Amygdala (tissue), 56 donors: ENCODE measurements at places on chromosomes 6 and 20.

- DNase-seq: no peak
Measured at GRCh38 chr6:53440336-53440945, 91.7 kb upstream of the ELOVL5 start.

- no peak for DNase-seq
Measured at GRCh38 chr6:126963077-126963809, 155.2 kb upstream of the RSPO3 start.

DNA sequence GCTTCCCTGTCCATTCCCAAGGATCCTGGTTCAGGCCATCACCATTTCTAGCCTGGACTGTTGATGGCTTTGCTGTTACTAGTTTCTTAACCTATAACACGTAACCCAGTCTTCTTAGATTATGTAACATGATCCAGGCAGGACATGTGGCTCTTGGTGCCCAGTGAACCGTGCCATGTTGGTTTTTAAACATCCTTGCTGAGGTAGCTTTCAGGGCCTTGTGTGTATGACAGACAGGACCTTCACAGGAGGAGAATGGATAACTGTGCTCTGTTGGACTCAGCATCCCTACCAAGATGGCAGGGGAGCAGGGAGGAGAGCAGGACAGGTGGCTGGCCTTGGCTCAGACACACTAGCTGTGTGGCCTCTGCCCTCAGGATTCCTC is 46.8 kb downstream of the PANK2 start:
- no peak for DNase-seq

DNA sequence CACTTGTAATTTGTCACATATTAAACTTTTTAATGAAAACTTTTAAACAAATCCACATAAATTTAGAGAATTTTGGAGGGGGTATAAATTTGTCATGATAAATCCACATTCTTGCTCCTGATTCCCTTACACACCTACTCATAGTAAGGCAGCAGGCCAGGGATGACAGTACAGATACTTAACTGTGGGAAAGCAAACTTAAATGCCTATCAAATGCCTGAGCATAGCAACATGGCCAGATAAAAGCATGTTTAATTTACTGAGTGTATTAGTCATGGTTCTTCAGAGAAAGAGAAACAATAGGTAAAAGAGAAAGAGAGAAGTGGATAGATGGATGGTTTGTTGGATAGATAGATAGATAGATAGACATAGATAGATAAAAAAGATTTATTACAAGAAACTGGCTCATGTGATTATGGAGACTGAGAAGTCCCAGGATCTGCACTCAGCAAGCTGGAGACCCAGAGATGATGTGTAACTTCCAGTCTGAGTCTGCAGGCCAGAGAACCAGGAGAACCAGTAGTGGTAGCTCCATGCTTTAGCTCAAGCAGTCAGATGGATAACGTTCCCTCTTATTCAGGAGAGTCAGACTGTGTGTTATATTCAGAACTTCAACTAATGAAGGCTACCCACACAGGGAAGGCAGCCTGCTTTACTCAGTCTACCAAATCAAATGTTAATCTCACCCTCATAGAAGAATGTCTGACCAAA is 15.9 kb upstream of the ADGRF1 start:
- DNase-seq: no peak

DNA sequence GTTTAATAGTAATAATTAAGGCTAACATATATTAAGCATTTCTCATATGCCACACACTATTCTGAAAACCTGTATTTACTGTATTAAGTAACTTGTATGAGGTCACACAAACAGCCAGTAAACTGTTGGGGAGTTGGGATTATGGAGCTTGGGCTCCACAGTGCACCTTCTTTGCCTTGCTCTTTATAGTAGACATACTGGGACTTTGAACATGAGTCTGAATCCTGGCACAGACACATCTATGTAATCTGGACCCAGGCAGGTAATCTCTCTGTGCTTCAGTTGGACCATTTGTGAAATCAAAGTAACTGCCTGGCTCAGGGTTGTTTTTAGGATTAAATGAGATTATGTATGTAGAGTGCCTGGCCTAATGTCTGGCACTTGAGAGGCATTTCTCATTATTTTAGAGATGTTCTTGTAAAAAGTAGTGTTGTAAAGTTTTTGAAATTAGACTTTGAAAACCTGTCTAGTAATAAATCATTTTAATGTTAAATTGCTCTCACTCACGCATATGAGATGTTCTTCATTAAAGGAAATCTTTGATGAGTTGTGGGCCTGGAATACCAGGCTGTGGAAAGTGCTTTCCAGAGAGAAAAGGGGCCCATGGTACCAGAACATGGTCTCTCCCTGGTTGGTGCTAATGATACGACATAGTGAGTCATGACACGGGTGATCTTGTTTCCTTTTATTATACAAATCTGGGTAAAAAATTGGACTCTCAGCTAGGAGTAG is 34.3 kb downstream of the LRRC1 start:
- no peak for DNase-seq

- no peak for DNase-seq
Measured at GRCh38 chr6:150118627-150119026, 24.2 kb upstream of the PPP1R14C start.

DNA sequence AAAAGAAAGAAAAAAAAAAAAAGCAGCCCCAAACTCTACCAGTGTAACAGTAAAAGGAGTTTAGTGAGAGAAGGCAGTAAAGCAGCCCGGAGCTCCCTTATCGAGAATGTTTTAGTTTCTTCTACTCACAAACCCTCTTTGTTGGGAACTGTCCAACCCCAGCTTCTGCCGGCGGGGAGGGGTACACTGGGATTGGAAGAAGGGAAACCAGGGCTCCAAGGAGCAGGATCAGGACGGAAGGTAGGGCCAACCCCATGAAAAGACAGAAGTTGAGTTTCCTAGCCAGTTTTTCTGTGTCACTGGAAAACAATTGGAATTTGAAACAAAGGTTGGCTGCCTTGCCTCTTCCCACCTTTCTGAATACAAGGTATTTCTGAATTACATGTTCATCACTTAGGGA is 66.0 kb downstream of the KIZ start:
- no peak for DNase-seq

DNA sequence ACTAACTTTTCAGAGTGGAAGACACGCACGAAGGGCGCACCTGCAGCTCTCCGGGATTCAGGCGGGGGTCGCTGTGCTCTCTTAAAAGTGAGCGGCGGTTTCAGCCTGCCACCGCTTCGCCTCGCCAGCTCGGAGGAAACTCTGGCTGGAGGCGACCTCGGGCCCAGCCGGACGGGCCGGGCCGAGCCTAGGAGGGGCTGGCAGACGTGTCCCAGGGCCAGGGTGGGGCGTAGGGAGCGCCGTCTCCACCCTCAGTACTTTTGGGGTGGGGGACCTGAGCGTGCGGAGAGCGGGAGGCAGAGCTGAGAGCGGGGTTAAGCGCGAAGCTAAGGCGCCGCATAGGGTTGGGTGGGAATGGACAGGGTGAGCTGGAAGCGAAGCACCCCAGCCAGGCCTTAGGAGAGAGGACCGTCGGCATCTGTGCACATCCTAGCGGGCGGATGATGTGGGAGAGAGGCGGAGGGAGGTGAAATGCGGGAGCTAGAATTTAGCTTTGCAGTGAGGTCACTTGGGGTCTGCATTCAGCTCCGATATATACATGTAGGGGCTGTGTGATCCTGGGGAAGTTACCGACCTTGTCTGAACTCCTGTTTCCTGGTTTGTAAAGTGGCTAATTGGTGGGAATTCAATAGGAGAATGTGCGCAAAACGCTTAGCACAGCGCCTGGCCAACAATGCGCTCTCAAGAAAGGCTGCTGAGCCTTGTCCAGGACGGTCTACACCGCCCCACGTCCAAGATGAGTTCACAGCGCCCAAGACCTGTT is 6.5 kb upstream of the TFAP2A start:
- DNase-seq: no peak

DNA sequence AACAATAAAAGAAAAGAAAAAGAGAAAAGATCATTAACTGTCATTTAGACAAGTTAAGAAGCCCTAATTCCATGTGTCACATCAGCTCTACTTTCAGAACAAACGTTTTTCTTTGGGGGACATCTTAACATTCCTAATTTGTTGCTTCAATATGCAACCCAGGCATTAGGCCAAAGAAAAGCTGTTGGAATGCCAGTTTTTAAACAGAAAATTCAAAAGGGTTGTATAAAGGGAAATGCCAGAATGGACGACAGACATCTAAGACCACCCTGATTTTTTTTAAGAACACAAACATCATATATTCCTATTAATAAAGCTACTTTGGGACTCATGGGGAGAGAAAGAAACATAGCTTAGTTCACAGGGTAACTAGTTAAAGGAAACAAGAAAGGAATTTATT is 315.0 kb downstream of the GMDS start:
- DNase-seq: no peak

- no peak for DNase-seq
Measured at GRCh38 chr6:43668151-43669028, 19.2 kb downstream of the MRPS18A start.

DNA sequence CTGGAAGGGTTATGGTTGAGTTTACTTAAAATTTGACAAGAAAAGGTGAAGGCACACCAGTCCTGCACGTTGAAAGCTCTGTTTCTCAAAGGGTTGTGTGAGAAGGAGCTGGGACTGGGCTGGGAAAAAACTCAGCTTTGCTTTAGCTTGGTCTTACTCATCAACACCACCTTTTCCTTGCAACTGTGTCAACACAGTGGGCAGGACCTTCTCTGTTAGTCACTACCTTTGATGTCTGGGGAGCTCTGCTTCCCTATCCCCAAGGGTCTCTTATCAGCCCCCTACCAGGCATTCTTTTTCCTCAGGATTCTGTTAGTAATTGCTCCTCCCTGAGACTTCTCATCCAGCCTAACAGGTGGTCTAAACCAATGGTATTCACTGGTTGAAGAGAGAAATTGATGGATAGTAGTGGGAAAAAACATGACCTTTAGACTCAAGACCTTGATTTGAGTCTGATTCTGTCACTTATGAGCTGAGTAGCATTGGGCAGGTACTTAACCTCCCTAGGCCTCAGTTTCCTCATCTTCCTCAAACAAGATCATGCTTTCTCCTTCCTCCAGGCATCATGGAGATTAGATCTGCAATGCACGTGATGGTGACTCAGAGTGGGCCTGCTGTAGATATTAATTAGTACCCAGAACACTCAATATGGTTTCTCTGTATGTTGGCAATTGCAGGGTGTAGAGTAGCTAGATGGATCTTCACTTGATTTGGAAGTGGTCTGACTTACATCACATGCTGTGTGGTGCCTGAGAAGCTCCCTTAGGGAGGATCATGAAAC is 17.2 kb upstream of the FOXA2 start:
- DNase-seq: no peak

GRCh38 chr20:21102603-21103311 is 3.4 kb downstream of the LINC00237 start:
- peak; percentile 42 for DNase-seq

DNA sequence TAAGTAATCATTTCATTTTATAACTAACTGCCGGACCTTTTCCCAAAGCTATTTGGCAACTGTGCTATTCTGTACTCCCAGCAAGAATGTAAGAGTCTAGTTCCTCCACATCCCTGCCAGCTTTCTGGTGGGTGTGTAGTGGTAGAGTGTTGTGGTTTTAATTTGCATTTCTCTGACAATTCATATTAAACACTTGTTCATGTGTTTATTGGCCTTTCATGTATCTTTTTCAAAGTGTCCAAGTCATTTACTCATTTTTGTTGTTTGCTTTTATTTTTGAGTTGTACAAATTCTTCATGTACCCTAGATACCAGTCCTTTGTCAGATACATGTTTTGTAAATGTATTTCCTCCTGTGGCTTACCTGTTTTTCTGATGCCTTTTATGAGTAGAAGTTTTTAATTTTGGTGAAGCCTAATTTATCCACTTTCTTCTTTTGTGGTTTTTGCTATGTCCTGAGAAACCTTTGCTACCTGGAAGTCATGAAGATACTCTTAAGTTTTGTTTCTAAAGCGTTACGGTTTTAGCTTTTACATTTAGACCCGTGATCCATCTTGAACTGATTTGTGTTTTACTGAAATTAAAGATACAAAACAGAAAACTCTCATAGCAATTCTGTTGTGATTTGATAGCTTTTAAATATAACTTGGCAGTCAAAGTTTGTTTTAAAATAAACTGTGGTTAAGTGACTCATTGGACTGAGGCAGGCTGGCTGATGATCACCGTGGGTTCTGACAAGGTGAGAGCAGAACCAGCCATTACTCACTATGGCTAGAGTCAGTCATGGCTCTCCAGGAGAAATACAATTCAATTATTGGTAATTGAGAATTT is 8.0 kb downstream of the MYLIP start:
- no peak for DNase-seq

DNA sequence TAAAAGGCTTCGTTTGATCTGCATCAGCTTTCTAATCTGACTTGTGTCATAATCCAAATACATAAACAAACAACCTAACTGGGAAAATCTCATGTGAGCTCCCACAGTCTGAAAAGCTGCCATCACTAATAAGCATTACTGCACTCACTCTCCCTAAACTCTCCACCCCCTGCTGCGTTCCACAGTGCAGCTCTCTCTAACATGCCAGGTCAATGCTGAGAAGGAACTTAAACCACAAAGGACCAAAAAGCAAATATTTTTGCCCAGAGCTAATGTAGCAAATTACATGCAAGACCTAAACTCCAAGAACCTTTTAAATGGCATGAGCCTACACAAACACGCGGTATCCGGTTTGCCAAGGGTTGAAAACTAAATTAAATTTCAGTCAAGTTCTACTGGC is 542.3 kb upstream of the JARID2 start:
- no peak for DNase-seq

- DNase-seq: no peak
Measured at GRCh38 chr6:53985366-53985765, 125.9 kb upstream of the MLIP start.

GRCh38 chr6:17182961-17183360 is 81.1 kb downstream of the STMND1 start:
- DNase-seq: no peak

DNA sequence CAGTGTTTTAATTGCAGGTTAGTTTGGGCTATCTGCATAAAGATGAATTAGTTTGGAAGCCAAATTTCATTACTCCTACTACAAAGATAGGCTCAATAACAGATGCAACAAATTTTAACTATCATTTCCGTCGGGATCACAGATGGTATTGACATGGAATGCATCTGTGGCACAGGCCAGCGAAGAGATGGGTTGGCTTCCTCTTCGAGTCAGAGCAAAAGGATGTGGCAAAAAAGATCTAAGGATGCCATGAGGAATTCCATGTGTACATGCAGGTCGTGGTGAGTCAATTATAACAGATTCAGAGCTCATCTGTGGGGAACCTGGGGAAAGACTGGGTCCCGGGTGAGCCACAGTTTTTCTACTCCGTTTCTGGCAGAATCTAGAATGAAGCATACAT is 83.0 kb upstream of the CITED2 start:
- DNase-seq: no peak

DNA sequence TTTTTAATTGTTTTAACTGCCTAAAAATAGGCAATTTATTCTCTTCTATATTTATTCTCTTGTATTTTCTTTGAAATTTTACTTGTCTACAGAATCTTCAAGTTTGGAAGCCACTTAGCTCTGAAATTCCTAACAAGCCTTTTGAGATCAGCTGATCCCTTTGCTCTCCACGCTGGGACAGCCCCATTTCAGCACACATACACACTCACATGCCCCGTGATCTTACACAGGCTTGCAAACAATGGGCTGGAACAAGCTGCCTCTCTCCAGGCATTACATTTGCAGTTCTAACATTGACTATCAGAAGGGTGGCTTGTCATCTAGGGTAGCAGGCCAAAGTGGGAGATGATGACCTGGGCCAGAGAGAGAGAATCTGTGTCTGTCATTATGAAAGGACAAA is 62.1 kb upstream of the RAB32 start:
- DNase-seq: no peak
